T-helper 1 cell (primary cell): ENCODE measurements at places on chromosomes 12 and 14.
A peak's percentile ranks its signal among the peaks of the same experiment; 100 is the strongest.

- DNase-seq, result no peak
These were observed 9.1 kb downstream of the SINHCAF start for GRCh38 chr12:31316891-31317290.

DNA sequence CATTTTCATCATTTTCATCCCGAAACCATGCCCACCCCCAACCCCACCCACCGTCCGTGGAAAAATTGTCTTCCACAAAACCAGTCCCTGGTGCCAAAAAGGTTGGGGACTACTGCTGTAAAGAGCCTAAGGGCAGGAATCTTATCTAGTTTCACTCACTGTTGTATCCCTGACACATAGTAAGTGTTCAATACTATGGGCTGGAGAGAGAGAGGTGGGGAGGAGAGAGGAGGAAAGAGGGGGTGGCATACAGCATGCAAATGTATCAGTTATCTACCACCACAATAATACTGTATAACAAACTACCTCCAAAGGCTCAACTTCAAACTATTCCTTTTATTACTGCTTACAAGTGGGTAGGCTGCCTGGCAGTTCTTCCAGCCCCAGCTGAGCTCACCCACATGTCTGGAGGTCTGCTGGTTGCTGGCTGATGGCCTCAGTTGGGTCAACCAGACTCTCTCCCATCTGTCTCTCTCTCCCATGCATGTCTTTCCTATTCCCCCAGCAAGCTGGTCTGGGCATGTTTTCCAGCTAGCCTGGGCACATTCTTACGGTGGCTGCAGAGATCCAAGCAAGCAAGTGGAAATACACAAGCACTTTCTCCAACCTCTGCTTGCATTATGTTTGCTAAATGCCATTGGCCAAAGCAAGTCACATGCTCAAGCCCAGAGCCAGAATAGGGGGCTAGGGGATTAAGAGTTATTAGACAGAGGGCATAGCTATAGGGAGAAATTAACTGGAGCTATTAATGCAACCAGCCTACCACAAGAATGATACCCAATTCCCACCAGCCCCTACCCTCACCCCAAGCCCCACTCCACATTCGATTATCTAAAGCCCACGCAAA is 31.6 kb upstream of the FICD start:
- no peak for DNase-seq

- no peak for DNase-seq
These were observed 180.2 kb downstream of the CACNA1C start for GRCh38 chr12:2233034-2233433.

DNA sequence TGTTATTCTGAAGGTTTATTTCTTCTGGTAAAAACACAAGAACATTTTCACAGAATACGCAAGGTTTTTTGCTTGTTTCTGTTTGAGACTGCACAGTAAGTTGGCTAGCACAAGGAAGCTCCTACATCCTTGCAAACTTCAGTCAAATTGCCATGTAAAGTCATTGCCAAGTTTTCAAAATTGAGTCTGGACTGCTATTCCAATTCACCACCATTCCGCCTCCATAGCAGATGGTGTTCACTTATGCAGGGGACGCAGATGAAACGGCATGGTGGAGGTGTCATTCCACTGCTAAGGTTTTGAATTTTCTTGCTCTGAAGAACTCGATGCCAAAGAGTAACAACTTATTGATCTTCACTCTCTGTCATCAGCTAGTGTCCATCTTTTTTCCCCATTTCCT is 303.9 kb upstream of the SYT1 start:
- no peak for DNase-seq

- no peak for DNase-seq
These were observed 14.4 kb upstream of the TUNAR start for GRCh38 chr14:95862243-95862642.

GRCh38 chr12:30213166-30213565 is 429.4 kb upstream of the TMTC1 start:
- DNase-seq, result no peak

DNA sequence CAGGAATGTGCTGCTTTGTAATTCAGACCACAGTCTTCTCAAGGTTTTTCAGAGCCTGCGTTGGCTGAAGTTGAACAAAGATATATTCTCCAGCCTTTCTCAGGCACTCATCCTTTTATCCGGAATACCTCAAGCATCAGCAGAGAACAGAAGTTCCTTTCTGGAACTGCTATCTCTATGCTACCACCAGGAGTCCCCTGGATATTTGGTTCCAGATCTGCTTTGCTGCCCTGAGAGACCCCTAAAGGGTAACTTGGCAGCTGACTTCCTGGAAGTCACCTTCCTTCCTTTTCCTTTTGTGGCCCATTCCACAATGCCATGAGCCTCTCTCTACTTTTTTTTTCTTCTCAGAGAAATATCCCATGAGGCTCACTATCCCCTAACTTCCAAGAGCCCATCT is 188.2 kb downstream of the PLCZ1 start:
- no peak for DNase-seq

- DNase-seq, result no peak
These were observed 105.6 kb downstream of the SLC25A47 start for GRCh38 chr14:100428727-100429126.

- DNase-seq, result no peak
These were observed 38.7 kb downstream of the FBRSL1 start for GRCh38 chr12:132528564-132529106.

GRCh38 chr14:60235440-60235839 is 13.6 kb upstream of the PPM1A start:
- no peak for DNase-seq

DNA sequence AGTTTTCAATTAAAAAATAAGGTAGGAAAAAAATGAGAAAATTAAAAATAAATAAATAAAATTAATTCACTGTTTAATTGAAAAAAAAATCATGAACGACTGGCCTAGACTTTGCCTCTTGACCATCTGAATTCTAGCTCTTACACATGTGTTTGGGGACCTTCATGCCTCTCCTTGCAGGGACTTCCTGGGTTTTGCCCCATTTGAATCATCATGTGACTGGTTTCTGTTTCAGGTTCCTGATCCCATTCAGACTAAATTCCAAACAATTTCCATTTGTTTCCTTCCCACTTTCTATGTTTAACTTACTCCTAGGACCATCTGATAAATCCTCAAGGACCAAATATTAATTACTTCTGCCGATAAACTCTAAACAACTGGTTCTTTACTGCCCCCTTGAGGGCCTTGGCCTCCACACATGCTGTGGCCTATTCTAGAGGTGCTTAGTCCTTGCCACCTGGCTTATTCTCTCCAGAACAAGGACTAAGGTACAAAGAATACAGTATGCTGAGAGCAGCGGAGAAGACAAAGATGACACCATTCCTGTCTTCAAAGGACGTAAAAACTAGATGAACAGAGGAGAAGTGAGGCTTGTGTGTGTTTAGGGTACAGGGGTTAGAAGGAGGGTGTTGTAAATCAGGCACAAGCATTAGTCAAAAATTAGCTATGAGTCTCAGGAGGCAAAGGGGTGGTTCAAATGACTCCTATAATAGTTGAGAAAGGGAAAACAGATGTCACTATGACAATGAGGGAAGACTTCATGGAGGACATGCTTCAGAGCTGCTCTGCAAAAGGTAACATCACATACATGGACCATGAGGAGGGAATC is 125.8 kb upstream of the AVPR1A start:
- no peak for DNase-seq

GRCh38 chr14:21748869-21749303 is 75.3 kb upstream of the OR4E1 start:
- DNase-seq, result no peak

DNA sequence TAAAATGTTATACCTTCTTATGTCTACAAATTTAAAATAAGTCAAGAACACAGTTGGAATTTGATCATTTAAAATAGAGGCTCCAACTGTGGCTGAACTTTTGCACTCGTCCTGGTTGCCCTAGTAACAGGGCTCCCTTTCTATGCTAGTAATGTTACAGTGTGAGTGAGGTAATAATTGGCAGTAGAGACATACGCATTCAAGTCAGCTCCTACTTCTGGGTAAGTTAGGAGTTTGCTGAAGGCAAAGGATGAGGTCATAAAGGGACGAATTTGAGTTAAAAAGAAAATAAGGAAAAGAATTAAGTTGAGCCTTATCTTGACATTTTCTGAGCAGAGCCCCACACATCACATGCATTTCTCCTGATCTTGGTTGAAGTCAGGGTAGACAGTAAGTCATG is 129.1 kb downstream of the TMEM117 start:
- DNase-seq, result no peak

GRCh38 chr12:120592121-120593049 is 11.2 kb upstream of the POP5 start:
- DNase-seq, result no peak

- DNase-seq, result no peak
These were observed 189.2 kb upstream of the MGAT4C start for GRCh38 chr12:86445356-86445755.

GRCh38 chr12:106098691-106099200 is 40.0 kb downstream of the NUAK1 start:
- DNase-seq, result no peak

- no peak for DNase-seq
These were observed 59.2 kb downstream of the PPFIBP1 start for GRCh38 chr12:27583057-27583797.

GRCh38 chr12:89980236-89980635 is 271.6 kb upstream of the ATP2B1 start:
- no peak for DNase-seq

GRCh38 chr12:117019866-117020265 is 79.3 kb downstream of the TESC start:
- no peak for DNase-seq

GRCh38 chr12:11446372-11446771 is 51.0 kb upstream of the PRB2 start:
- no peak for DNase-seq

GRCh38 chr12:42410340-42410739 is 84.4 kb downstream of the PPHLN1 start:
- DNase-seq, result no peak

DNA sequence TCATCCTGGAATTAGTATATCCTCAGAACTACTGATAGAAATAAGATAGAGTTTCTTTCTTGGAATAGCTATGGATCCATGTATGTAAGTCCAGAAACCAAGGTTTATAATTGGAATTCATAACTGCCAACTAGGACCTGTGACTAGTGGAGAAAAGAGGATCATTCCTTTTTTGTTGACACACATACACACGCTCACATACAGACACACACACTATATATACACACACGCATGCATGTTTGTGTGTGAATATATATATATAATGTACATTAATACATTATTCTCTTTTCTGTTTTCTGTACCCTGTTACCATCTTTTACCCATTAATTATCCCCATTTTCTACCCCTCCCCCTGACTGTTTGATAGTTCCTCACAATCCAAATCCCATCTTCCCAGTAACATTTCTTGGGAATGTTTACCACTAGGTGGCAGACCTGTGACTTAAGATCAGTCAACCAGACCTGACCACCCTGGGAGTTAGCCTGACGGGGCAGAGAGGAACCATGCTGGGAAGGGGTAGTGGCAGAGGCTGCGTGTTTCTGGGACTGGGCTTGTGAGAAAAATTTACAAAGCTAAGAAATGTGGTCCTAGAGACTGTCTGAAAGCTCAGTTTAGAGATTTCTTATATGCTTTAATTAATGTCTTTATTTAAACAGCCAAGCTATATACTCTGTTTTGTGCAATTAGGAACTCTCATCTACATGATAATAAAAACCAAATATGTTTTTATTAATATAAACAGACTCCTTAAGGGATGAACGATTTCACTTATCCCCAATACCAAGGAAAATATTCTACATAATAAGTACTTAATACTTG is 308.0 kb downstream of the PPFIA2 start:
- DNase-seq, result no peak

GRCh38 chr14:104876251-104876699 is 11.2 kb downstream of the CEP170B start:
- DNase-seq, result no peak

DNA sequence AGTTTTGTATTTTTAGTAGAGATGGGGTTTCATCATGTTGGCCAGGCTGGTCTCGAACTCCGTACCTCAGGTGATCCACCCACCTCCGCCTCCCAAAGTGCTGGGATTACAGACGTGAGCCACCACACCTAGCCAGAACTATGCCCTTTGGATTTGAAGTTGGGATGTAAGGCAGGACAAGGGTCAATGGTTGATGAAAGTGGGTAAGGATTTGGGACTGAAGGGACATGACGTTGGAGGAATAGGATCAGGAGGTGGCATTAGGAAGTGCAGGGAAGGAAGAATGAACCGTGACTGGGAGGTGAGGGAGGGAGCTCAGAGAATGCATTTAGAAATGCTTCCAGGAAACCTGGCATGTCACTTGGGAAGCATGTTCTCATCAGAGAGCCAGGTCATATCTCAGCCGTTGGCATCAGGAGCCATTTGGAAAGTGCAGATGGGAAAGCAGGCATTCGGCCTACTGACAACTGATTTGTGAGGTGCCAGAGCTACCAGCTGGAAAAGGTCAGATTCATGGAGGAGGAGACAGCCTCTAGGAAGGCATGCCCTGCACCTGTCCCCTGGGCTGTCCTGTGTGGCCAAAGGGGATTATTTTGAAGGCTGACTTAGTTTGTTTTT is 2.2 kb downstream of the CRADD start:
- DNase-seq, result no peak

DNA sequence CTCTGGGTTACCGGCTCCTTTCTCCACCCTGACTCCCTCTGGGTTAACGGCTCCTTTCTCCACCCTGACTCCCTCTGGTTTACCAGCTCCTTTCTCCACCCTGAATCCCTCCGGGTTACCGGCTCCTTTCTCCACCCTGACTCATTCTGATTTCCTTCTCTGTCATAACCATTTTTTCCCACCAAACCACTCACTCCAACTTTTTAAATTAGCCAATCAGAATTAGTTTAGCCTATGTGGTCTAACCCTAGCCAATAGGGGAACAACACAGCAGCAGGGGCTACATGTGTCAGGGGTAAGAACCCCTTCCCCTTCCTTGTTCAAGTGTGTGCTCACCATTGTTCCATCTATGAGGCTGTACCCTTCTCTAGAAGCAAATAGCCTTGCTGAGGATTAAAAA is 98.4 kb upstream of the RBM19 start:
- DNase-seq, result no peak

GRCh38 chr14:52350445-52350844 is 36.3 kb downstream of the PTGER2 start:
- DNase-seq, result no peak

GRCh38 chr12:44224399-44225148 is 388.7 kb downstream of the TMEM117 start:
- DNase-seq, result no peak

GRCh38 chr12:20382117-20382516 is 13.8 kb downstream of the PDE3A start:
- no peak for DNase-seq

DNA sequence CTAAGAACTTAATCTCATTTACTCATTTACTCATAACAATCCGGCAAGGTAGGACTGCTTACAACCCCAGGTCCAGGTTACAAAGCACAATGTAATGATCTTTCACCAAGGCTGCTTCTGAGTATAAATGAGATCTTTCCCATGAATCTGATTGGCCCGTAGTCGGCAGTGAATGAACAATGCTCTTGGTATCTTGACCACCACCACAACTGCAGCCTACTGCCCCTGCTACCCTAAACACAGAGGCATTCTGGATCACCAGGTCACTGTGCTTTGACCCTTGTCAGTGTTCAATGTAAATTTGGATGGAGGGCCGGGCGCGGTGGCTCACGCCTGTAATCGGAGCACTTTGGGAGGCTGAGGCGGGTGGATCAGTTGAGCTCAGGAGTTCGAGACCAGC is 15.9 kb downstream of the FAM181A start:
- DNase-seq, result no peak

- no peak for DNase-seq
These were observed 3.1 kb downstream of the FKBP4 start for GRCh38 chr12:2797721-2798418.

- no peak for DNase-seq
These were observed 6.7 kb upstream of the MLEC start for GRCh38 chr12:120680165-120680738.

- peak; percentile 82 for DNase-seq
These were observed at the start of gene CCNB1IP1 for GRCh38 chr14:20332788-20333493. CCNB1IP1 (minus strand) TSS chr14:20333279; CDS start chr14:20316523, 16,756 bp downstream.
